Right cardiac atrium (tissue), 5 donors: ENCODE measurements at places on chromosomes 11 and 22.

DNA sequence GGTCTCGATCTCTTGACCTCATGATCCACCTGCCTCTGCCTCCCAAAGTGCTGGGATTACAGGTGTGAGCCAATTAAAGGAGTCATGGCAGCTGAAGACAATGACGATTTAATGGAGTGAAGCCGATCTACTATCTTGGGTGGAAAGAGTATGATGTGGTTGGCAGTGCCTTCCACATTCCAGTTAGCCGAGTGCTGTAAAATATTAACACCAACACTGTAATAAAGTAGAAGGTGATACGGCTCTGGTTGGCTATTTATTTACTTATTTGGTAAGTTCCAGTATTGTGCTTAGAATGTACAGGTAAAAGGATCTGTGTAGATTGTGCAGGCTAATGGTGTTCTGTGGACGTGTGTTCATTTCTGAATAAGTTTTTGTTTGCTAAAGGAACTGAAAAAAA lies 149.6 kb upstream of the MTMR2 start:
- DNase-seq, result no peak

GRCh38 chr11:110478410-110478809 lies 48.7 kb downstream of the FDX1 start:
- no peak for DNase-seq

DNA sequence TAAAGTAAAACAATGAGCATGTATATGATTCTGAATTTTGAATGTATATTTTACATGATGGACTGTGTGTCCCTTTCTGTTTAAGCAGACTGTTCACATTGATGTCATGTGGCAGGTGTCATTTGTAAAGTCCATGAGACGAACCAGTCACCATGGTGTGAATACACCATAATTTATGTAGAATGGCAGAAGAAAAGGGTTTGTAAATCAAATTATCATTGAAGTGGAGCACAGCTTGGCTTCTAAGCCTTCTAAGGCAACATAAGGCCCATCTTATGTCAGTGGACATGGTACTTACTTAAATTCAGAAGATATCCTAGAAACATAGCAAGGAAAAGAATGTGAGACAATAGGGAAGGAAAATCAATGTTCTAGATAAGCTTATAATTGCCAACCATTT lies 4.4 kb downstream of the MAP6 start:
- DNase-seq, result no peak

GRCh38 chr11:19886498-19886897 lies 173.9 kb downstream of the NAV2 start:
- no peak for DNase-seq

DNA sequence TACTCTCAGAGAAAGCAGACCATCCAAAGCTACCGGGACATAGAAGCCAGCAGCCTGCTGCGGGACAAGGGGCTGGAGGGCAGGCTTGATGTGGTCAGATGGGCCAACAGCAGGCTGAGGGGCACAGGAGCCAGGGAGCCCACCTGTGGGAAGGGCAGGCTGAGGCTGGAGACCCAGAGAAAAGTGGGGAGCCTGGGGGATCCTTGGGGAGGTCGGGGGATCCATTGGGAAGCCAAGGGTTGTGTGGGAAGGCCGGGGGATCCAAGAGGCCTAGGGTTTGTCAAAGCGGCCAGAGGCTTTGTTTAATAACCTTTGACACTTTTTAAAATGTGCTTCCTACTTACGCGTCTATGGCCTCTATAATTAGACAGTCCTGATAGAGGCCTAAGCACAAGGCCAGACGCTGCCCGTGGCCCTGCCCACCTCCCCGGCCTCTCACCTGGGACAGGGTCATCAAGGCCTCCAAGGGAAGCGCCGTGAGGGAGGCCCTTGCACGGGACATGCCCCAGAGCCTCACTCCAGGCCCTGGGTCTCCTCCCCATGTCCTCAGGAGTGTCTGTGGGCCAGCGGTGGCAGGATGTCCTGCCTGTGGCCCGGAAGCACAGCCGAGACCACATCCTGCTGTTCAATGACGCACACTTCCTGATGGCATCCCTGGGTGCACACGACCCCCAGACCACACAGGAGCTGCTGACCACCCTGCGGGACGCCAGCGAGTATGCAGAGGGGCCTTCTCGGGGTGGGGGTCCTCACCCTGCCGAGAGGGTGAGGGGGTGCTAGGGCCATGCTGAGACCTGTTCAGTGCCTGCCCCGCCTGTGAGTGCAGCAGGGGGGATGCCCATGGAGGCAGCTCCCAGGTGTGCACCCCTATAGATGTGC lies 8.6 kb upstream of the GTSE1 start:
- DNase-seq, result no peak

- no peak for DNase-seq
These were observed 2.1 kb downstream of the RNF141 start for GRCh38 chr11:10538924-10539323.

- DNase-seq, result no peak
These were observed 26.3 kb upstream of the CSF2RB start for GRCh38 chr22:36887162-36887561.

DNA sequence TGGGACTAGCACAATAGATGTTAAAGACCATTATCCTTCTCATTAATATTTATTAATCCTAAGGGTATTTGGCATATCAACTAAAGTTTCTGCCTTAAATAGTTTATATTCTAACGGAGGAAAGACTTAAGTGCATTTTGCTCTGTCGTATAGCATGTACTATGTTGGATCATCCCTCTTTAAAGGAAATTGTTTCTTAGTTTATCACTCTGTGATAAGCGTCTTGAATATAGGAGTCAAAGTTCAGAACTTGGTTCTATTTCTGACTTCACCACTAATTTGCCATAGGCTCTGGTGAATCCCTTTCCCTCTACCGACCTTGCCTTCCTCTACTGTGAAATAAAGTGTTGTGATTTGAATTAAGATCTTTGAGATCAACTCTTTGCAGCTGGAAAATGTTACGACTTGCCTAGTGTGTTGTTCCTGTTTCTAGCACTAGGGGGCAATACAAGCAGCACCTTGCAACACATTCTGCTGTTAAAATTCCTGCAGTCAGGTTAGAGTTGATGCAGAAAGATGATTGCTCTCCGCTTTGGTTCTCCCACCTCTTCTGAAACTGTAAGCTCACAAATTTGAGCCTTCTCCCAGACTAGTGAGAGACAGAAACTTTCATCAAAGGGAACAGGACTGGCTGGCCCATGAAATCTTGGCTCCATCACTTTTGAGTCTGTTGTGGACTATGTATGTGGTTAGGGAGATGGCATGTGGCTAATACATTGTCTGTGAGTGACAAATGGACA lies 27.8 kb upstream of the ZNRF3 start:
- no peak for DNase-seq

- no peak for DNase-seq
These were observed 498.5 kb downstream of the NTM start for GRCh38 chr11:131868629-131869507.

DNA sequence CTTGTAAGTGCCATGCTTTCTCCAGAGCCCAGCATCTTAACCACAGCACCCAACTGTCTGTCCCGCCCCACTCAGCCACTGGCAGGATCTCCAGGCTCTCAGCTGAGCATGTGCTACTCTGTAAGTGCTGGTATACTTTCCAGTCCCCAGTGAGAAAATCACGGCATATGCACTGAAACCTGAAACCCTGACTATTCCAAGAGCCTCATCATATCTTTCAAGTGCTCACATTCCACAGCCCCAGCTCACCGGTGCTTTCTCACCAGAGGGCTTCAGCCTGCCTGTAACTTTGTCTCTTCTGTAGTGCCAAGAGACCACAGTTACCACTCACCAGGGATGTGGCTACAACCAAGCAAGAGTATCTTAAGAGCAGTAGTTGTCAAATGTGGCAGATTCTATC lies 24.4 kb upstream of the PAMR1 start:
- no peak for DNase-seq

DNA sequence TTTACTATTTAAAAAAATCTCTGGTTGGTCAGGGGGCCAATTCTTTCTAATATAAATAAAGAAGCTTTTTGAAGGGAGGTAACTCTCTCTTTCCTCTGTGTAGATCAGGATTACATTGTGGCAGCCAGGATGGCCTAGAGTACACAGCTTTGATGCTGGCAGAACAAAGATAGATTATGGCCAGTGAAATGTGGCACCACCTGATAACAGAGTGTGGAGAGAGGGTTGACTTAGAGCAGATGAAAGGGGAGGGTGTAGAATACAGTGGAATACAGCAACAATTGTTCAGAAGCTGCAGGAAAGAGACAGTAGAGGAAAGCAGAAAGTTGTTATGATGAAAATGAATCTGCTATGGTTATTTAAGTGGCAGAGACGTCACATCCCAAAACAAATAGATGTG lies 99.0 kb downstream of the FAR1 start:
- no peak for DNase-seq

DNA sequence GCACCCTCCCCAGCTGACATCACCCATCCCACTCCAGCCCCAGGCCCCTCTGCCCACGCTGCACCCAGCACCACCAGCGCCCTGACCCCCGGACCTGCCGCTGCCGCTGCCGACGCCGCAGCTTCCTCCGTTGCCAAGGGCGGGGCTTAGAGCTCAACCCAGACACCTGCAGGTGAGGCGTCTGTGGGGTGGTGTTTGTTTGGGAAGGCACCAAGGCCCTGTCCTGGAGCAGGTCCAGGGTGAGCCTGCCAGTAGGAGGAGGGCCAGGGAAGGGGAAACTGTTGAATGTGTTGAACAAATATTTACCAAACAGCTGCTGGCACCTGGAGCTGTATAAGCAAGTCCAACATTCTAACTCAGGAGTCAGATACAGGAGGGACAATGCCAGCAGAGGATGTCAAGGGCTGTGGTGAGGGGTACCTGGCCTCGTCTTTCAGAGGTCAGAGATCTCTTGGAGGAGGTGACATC lies 3.1 kb downstream of the VEGFB start:
- no peak for DNase-seq

DNA sequence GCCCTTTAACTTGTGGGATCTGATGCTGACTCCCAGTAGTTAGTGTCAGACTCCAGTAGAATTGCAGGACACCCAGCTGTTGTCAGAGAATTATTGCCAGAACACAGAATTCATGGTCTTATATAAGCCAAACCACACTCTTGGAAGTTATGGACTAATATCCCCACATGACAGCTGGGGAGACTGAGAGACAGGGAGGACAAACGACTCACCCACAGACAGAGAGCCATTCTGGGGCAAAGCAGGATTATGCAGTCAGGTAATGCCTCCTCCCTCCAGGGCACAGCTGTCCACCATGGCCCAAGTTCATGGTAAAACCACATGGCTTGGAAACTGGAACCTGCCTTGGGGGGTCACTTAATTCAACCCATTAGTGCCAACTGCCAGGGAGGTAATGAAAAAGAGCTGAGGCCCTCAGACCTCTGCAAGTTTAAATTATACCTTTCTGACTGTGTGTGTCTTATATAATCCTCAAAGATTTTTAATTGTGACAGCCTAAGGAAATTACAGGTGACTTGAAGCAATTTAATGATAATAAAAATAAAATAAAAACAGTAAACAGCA lies 299.5 kb downstream of the BUD13 start:
- no peak for DNase-seq

DNA sequence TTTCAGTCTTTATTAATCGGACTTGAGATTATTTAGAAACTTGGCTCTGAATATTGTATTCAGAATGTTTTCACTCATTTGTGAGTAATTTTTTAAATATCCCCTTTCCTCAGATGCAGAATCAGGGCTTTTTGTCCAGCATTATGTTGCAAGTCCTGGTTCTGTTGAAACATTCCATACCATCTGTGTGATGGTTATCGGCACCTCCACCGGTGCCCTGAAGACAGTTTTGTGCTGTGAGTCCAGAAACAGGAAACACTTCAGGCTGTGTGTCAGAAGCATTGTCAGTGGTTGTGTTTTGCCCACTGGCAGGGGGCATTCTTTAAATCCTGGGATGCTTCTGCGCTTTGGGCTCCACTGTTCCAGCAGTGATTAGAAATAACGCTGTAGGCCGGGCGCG lies 20.4 kb downstream of the CDPF1 start:
- no peak for DNase-seq

- DNase-seq, result no peak
These were observed 999.7 kb downstream of the TBC1D22A start for GRCh38 chr22:47762141-47762540.
